ENCODE measurements at places on chromosomes 5 and 9.

DNA sequence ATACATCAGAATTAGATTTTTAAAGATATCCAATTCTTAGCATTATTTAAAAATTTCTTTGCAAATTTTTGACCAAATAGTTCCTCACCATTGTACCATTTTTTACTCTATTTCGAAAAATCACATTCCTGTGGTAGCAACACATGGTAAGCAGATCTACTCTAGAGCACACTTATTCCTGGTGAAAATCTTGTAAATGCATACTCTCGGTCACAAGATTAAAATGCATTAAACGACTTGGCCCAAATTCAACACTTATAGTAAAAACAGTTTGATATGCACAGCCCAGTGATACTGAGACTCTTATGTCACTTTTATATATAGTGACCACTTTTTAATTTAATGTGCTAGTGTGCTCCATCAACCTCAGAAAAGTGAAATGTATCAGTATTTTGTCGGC lies 208.8 kb upstream of the TARS1 start:
- DNase-seq = no peak

- no peak for DNase-seq
Measured at GRCh38 chr5:20832204-20833080, 844.4 kb upstream of the CDH18 start.

DNA sequence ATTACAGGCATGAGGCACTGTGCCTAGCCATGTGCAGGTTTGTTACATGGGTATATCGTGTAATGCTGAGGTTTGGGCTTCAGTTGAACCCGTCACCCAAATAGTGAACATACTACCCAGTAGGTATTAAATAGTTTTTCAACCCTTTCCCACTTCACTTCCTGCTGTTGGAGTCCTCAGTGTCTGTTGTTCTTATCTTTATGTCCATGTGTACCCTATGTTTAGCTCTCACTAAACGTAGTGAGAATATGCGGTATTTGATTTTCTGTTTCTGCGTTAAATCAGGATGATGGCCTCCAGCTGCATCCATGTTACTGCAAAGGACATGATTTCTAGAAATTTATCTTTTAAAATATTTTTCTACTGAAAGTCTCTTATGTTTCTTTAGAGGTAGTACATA lies 17.8 kb downstream of the MTREX start:
- DNase-seq = no peak

DNA sequence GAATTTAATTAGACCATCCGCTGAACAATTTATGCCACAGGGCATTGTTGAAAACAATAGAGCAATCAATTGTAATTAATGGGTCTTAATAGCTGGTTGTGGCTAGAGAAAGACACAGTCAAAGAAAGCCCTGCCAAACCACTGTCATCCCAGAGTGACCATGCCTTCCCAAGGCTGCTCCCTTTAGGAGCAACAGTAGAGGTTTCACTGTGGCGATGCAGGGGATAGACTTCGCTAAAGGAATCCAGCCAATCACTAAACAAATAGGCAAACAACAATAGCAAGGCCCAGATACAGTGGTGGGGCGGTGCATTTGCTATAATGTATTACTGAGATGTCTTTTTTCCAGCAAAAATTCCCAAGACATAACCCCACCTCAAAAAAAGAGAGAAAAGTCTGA lies 87.8 kb upstream of the SLC27A6 start:
- DNase-seq = no peak

- no peak for DNase-seq
Measured at GRCh38 chr5:79416499-79416898, 97.4 kb downstream of the HOMER1 start.

DNA sequence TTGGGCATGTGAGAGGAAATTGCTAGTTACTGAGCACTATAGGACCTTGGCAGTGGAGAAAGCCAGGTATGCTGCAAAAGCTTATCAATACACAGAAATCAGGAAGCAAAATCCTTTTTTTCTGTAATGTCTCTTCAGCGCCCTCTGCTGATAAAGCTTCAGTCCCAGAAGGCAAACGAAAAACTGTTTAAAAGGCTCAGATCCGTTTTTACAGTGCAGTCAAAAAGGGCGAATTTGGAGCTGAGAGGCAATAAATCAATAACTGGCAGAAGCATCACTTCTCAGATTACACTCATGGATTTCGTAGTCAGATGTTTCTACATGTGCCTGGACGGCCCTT lies 1.1 kb upstream of the MAN2A1 start:
- no peak for DNase-seq

- DNase-seq = no peak
Measured at GRCh38 chr5:135193213-135194125, 159.4 kb upstream of the PITX1 start.

DNA sequence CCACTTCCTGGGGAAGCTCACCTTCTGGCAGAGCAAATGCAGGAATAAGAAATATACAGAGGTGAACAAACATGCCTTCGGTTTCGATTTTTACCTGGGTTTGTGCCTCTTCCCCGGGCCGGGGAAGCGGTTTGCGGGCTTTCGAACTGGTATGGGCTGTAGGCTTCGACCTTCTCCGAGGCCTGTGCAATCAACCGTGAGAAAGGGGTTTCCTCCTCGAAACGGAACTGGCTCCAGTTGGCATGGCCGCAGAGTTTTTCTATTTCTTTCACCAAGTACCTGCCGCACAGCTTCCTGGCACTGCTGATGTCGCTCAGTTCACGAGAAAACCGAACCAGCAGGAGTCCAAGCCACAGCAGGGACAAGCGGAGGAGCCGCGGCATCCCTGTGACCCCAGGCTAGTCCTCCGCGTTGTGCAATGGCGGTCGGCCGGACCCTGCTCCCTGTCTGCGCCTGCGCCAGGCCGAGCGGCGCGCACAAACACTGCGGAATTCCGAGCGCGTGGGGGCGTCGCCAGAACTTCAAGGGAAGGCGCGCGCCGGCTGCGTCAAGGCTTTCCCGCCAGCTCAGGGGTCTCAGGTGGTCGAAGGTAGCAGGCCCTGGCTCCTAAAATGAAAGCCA lies at the start of gene INSL6:
INSL6 (minus strand) TSS at position 420 of the 621 bp plus-strand sequence; CDS start at position 383, 37 bp downstream.
- no peak for DNase-seq

DNA sequence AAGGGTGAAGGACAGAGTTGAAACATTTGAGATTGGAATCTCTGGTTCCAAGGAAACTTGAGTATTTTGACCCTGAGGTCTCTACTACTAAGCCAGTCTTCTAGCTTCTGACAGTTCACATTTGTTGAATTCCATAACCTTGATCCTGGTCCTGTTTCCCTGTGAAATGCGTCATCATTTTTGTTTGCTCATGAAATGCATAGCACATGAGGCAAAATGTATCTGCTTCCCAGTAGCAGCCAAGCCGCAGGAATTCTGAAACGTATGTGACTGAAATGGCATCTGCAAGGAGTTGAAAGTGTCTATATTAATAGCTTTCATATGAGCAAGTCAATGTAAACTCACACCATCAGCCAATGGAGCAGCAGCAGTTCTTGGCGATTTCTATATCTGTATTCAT lies 307.9 kb downstream of the CSNK1G3 start:
- DNase-seq = no peak

DNA sequence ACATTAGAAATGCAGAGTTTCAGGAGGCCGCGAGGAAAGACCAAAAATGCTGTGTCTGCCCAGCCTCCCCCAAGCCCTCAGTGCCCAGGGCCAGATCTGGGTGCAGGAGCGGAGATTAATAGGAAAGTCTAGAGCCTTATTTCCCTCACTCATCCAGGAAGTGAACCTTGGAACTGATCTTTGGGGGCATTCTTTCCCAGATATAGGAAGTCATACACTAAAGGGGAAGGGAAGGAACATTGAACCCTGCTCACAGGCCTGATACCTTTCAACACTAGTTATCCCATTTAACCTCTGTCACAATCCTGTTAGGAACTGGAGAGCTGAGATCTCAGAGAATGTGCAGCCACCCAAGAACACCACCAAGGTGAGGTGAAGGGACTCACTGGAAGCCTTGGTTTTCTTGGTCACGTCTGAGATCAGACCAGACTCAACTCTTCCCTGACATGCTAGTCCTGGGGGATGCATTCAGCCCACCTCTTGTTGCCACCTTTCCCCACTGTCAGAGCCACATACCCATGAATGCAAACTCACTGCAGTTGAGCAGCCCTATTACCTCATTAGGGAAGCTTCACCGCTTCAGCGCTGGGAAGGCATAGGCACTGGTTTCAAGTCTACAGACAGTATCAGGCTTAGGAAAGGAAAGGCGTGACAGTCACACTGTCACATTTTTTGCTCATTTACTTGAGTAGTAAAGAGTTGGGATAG lies 95.0 kb downstream of the KIAA1958 start:
- no peak for DNase-seq

- DNase-seq = no peak
Measured at GRCh38 chr5:5612096-5612495, 189.6 kb downstream of the ICE1 start.

GRCh38 chr5:115463983-115464382 lies 80.6 kb downstream of the FEM1C start:
- no peak for DNase-seq

DNA sequence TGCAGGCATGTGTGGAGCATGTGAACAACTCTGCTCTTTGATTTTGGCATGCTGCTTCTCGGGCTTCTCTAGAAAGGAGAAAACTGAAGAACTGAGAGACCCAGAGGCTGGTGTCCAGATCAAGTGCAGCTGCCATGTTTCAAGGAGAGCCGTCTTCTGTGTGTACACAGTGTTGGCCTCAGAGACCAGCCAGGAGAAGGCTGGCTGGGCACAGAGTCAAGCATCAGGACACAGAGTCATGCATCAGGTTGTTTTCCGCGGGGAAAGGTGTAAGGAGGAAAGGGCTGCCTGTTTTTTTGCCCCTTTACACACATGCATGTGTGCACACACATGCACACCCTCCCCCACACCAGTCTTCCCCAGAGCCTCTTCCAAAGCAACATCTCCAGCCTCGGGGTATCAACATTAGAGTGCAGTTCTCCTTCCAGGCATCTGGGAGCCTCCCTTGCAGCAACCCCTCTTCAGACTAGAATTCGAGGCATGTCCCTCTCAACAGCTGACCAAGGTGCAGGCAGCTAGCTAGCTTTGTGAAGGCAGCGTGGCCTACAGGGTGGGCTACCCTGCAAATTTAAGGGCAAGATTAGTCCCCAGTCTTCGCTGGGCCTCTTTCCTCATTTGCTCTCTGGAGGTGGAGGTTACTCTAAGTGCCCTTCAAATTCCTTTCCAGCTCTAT lies 180.9 kb downstream of the AOPEP start:
- no peak for DNase-seq

DNA sequence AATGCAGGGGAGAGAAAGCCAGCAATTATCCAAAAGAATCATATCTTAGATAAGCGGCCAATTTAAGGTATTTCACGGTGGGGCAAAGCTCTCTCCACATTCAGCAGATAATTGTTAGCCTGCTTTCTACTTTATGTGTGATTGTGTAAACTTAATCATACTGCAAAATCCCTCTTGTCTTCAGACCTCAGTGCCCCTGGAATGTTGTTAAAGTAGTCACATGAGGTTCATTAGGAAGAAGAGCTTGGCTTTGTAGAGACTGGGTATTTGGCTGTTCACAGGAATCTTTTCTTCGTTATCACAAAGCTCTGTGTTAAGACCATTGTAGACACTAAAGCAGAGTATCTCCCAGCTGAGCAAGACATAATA lies 127.0 kb downstream of the RFK start:
- DNase-seq = no peak

GRCh38 chr9:71524996-71525580 lies 243.2 kb downstream of the CEMIP2 start:
- DNase-seq = no peak

- DNase-seq = no peak
Measured at GRCh38 chr5:122639033-122639432, 135.8 kb upstream of the SNX2 start.

GRCh38 chr5:88785746-88786565 lies 97.0 kb downstream of the MEF2C start:
- DNase-seq = no peak

DNA sequence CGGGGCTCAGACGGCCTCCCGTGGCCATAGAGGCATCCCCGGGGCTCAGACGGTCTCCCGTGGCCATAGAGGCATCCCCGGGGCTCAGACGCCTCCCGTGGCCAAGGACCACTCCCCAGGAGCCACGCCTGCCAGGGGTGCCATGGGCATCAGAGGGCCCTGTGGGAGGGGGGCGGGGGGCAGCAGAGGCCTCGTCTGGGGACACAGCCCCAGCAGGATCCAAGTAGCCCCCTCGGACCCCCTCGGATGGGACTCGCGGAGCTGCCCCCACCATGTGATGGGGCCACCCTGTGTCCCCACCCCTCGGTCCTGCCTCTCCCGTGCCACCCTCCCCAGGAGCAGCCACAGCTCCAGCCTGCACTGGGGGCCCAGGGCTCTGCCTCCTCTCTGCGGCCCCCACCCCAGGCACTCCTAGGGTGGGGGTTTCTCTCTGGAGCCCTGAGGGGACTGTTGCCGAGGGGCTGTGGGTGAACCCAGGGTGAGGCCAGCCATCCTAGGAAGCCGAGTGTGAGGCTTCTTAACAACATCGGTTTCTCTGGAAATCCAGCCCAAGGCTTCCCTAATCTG lies 2.5 kb downstream of the ENTPD8 start:
- no peak for DNase-seq

DNA sequence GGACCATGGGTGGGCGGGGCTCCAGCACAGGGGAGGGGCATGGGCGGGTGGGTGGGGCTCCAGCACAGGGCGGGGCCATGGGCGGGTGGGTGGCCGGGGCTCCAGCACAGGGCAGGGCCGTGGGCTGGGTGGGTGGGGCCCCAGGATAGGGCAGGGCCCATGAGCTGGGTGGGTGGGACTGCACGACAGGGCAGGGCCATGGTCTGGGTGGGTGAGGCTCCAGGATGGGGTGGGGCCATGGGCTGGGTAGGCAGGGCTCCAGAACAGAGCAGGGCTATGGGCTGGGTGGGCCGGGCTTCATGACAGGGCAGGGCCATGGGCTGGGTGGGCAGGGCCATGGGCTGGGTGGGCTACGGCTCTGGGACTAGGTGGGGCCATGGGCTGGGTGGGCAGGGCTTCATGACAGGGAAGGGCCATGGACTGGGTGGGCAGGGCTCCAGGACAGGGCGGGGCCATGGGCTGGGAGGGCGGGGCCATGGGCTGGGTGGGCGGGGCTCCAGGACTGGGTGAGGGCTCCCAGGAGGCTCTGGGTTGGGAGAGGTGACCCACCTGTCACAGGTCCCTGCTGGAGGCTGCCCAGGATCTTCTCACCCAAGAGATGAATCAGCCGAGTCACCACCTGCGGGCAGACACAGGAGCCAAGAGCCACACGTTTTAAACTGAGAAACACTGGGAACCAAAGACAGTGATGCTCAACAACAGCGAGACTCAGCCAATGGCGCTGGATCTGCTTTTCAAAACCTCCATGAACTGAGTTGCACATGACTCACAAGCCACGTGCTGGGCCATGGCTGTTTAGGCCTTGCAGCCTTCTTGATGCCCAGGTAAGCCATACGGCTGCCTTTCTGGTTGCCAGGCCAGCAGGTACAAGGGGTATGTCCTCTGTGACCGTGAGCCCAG lies 33.6 kb upstream of the NSMF start:
- no peak for DNase-seq

GRCh38 chr9:21789541-21790037 lies 12.8 kb upstream of the MTAP start:
- DNase-seq = no peak

DNA sequence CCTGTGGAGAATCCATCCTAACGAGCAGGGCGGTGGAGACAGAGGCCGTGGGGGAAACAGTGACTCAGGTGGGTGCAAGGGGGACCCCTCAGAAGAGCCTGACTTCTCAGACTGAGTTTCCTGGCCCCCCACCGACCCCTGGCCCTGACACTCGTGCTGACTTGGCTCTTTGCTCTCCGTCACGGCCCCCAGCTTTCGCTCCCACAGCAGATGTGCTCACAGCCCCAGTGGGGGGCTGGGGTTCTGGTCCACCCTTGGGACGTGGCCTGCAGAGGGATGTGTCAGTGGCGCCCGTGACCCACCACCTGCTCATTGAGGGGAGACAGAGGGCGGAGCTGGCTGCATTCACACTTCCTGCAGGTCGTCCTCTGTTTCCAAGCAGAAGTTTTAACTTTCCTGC lies 62.9 kb upstream of the IRX4 start:
- DNase-seq = no peak

Measured in NCI-H510A (cell line).